Fibroblast of lung (primary cell): ENCODE measurements at places on chromosomes 5 and 9. TPM values are rescaled to one million over a fixed set of nuclear protein-coding genes. Genes with fewer than 3 reads are reported as not detected.

Gene CYFIP2
- 16.4 and 27.6 TPM in 2 replicates for total RNA-seq

DNA sequence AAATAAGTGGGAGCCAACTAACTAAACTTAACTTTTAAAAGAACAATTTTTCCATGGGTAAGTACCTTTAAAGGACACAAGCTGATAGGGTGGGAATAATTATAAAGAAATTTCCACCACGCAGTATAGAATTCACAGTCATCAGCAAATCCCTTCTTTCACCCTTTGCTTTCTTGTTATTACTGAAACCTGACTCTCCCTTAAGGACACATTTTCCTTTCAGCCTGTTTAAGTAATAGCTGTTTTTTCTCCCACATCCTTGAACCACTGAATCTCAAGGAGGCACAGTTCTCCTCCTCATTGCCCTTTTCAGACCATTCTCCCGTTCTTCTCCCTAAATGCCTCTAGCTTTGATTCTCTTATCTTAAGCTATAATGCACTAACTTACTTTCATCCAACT, 6.3 kb downstream of the C5orf15 start:
- H3K27me3 ChIP-seq = no peaks in the 10 kb centered on the region
- H3K27ac ChIP-seq = no peak overlapping the region
- H3K36me3 ChIP-seq = peaks cover 4% of the 10 kb centered on the region
- DNase-seq = peak; percentile 48
- H3K4me3 ChIP-seq = no peak overlapping the region

- H3K4me3 ChIP-seq = peak within 1 kb of the TSS; percentile 49
- no peaks in the 10 kb centered on the region for H3K36me3 ChIP-seq
- H3K4me1 ChIP-seq = no peaks in the 10 kb centered on the region
- DNase-seq = peak; percentile 60
- H3K27me3 ChIP-seq = peaks cover 13% of the 10 kb centered on the region
These were observed at the start of gene PCDHGB1 for GRCh38 chr5:141349917-141350619. TSS of gene PCDHGB1 (plus strand) at chr5:141350099. CDS start at chr5:141350261, 162 bp downstream.

DNA sequence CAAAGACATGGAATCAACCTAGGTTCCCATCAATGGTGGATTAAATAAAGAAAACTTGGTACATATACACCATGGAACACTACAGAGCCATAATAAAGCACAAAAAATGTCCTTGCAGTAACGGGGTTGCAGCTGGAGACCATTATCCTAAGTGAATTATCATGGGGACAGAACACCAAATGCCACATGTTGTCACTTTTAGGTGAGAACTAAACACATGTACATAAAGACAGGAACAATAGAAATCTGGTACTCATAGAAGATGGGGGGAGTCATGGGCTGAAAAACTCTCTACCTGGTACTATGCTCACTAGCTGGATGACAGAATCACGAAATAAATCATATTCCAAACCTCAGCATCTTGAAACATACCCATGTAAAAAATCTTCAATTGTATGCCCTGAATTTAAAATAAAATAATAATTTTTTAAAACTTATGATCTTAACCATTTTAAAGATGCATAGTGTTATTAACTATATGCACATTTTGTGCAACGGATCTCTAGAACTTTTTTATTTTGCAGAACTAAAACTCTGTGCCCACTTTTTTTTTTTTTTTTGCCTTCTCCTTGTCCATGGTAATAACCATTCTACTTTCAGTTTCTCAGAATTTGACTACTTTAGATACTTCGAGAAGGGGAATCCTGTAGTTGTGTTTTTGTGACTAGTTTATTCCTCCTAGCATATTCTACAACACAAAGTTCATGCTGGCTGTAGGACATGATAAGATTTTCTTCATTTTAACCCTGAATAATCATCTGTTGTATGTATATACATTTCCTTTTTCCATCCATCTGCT, 1081.6 kb upstream of the ACO1 start:
- no peaks in the 10 kb centered on the region for H3K36me3 ChIP-seq
- no peak overlapping the region for H3K4me3 ChIP-seq
- H3K4me1 ChIP-seq = no peaks in the 10 kb centered on the region
- no peak overlapping the region for H3K27ac ChIP-seq

Gene PAEP
- not detected in 2 replicates for total RNA-seq

DNA sequence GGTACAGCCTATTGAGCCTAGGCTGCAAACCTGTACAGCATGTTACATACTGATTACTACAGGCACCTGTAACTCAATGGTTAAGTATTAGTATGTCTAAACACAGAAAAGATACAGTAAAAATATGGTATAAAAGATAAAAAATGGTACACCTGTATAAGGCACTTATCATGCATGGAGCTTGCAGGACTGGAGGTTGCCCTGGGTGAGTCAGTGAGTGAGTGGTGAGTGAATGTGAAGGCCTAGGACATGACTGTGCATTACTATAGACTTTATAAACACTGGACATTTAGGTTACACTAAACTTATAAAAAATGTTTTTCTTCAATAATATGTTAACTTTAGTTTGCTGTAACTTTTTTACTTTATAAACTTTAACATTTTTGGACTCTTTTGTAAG, 171.3 kb downstream of the SLC28A3 start:
- H3K4me3 ChIP-seq = no peak overlapping the region
- peaks cover 10% of the 10 kb centered on the region for H3K4me1 ChIP-seq

DNA sequence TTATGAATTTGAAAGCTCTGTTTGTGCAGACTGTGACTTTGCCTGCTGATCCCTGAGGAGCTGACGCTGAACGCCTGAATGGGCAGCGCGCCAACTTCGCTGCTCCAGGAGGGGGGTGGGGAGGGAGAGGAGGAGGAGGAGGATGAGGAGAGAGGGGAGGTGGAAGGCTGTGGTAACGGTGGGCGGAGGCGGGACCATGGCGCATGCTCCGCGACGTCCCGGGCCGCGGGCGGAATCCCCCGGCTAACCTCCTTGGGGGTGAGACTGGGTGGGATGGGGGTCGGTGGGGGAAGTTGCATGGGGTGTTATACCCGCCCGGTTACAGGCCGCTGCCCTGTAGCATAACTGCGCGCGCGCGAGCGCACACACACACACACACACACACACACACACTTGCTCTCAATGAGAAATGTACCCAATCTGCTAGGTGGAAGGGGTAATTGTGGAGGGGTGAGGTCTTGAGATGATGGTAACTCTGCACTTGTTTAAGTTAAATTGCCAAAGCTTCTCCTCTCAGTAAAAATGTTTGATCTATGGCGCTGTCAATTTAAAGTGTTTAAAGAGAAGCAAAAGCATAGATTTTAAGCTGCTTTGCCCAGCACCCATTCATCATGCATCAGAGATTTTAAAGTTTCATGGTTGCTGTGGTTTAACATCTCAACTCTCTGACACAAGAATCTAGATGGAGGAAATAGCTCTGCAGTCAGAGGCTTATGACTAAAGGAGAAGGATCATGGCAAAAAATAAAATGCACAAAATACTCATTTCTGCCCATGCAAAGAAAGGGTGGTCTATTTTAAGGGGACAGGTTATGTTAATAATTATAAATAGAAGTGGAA, 76.6 kb upstream of the TBCA start:
- no peak overlapping the region for H3K27ac ChIP-seq
- no peaks in the 10 kb centered on the region for H3K27me3 ChIP-seq
- peaks cover 2% of the 10 kb centered on the region for H3K4me1 ChIP-seq
- H3K4me3 ChIP-seq = peak overlapping the region; percentile 73
- no peaks in the 10 kb centered on the region for H3K36me3 ChIP-seq

DNA sequence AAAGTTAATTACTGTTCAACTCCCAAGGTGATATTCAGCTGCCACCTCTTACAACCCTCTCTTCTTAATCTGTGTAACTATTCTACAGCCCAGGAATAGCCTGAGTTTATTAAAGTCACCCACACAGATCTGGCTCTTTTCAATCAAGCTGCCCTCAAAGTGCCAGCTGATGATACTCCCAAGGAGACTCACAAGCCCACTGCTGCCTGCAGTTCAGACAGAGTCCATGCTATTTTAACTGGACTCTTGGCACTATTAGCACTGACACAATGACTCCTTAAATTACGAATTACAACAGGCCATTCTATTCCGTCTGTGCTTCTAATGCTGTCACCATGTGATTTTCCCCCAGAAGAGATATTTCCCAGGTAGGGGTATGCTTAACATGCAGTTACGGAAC, 26.3 kb downstream of the REEP5 start:
- no peaks in the 10 kb centered on the region for H3K4me1 ChIP-seq
- DNase-seq = no peak
- H3K27me3 ChIP-seq = no peaks in the 10 kb centered on the region
- H3K36me3 ChIP-seq = peaks cover 2% of the 10 kb centered on the region
- no peak overlapping the region for H3K4me3 ChIP-seq
- no peak overlapping the region for H3K27ac ChIP-seq

GRCh38 chr5:134917070-134917815, 12.3 kb downstream of the PCBD2 start:
- no peak for DNase-seq
- no peak overlapping the region for H3K4me3 ChIP-seq

GRCh38 chr5:1516615-1517601, 6.9 kb downstream of the LPCAT1 start:
- peak overlapping the region; percentile 95 for H3K27ac ChIP-seq
- H3K4me3 ChIP-seq = no peak overlapping the region
